ENCODE measurements at places on chromosomes 3 and 15.

DNA sequence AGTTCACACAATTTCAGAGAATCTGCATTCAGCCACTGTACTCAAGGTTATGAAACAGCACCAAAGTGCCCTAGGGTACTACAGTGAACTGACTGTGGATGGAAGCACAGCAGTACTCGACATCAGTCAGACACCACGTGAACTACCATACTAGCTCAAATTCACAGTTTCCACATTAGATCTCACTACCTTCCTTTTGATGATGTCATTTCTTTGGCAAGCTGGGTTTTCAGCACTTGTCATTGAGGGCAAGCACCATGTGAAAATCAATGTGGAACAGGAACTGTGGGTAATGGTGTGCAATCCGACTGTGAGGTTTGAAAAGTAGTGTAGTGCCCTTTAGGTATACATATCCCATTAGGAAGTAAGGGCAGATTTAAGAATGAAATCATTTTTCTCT lies 110.5 kb upstream of the BFSP2 start:
- no peak for DNase-seq

- no peak for DNase-seq
These were observed 6.0 kb downstream of the PLCL2 start for GRCh38 chr3:16890597-16891333.

- DNase-seq: no peak
These were observed 20.6 kb upstream of the PDE8A start for GRCh38 chr15:84961114-84961452.

DNA sequence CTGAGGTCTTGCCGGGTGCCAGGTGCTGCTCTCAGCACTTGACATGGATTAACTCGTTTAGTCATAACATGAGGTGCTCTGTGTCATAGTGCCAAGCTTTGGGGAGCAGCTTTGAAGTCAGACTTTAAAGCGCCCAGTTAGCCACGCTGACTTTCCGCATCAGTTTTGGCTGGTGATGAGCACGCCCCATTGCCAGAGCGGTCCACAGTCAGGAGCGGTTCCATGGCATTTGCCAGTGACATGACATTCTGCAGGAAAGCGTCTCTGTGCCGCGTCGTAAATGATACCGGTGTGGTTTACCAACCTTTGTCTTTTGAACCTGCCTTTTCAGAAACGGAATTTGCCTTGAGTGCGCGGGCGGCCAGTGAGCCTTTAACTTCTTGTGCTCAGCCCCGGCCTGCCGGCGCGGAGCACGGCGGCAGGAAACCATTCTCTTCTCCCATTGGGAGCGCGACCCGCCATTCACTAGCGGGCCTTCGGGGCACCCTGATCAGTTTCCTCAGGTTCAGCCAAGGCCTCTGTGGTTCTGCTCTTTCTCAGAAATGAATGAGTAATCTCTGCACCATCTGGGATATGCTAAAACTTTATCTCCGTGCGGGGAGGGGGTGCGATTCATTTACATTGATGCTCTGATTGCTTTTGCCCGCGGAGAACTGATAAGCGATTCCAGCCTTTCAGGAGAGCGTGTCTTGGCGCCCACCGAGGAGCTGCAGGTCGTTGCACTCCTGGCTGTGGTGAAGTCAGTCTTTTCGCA lies 1.7 kb upstream of the SLC2A2 start:
- DNase-seq: peak; percentile 1

GRCh38 chr3:135242285-135242684 lies 447.2 kb downstream of the EPHB1 start:
- DNase-seq: no peak

GRCh38 chr3:184259878-184260723 lies 1.3 kb downstream of the CAMK2N2 start:
- no peak for DNase-seq

GRCh38 chr3:100210772-100211135 lies 50.0 kb upstream of the TBC1D23 start:
- no peak for DNase-seq

- no peak for DNase-seq
These were observed 1.9 kb upstream of the PLA1A start for GRCh38 chr3:119595639-119596334.

DNA sequence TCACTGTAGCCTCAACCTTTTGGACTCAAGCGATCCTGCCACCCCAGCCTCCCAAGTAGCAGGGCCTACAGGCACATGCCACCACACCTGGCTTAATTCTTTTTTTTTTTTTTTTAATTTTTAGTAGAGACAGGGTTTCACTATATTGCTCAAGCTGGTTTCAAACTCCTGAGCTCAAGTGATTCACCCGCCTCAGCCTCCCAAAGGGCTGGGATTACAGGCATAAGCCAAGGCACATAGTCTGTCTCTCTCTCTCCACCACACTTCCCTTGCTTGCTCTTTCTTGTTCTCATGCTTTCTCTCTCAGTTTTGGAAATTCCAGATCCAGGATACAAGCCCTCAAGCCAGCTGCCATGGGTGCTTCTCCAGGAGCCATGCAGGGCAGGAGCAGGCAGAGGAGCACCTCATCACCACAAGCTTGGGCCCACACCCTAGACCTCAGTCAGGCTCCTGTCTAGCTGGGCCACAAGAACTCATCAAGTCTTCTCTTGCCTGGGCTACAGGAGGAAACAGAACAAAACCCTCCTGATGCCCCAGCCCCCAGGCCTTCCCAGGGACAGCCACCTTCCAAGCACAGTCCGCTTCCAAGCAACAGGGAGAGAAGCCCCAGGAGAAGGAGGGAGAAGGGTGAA lies 145.3 kb upstream of the LPP start:
- DNase-seq: no peak

DNA sequence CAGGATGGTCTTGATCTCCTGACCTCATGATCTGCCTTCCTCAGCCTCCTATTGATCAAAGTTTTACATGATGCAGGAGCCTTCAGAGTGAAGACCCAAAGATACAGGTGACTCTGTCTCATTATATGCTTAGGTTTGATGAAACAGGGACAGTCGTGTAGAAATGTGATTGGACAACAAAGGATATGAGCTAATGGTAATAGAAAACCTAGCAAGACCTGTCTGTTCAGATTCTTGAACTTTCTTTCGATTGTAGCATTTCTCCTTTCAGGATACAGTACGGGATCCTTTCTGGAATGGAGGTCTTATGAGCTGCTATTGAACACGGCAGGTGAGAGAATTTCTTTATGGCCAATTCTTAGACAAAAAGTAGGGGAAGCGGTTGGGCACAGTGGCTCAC lies at the start of gene ACKR2:
ACKR2 (plus strand) TSS at position 244 of the 400 bp plus-strand sequence. CDS start 55,058 bp downstream, outside the sequence.
- DNase-seq: no peak

DNA sequence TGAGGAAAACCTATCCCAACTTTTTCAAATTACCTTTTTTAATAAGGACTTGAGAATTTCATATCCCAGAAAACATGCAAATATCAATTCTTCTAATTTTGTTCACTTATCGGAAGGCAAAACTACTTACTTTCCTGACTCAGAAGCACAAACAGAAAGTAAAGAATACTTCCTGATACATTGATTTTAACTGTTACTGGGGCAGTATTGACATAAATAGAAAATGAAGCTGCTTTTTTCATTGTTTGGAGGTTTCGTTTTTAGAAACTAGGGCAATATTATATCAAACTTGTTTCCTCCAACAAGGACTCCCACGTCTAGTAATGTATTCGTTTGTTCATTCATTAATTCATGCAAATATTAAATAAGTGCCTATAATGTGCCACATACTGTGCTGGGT lies 19.1 kb downstream of the PAQR9 start:
- DNase-seq: no peak

- DNase-seq: no peak
These were observed 241.1 kb upstream of the TOPAZ1 start for GRCh38 chr3:44000586-44000985.

- DNase-seq: no peak
These were observed 17.1 kb upstream of the RFC4 start for GRCh38 chr3:186823386-186823785.

- DNase-seq: no peak
These were observed 19.5 kb downstream of the SLC7A14 start for GRCh38 chr3:170566413-170566812.

DNA sequence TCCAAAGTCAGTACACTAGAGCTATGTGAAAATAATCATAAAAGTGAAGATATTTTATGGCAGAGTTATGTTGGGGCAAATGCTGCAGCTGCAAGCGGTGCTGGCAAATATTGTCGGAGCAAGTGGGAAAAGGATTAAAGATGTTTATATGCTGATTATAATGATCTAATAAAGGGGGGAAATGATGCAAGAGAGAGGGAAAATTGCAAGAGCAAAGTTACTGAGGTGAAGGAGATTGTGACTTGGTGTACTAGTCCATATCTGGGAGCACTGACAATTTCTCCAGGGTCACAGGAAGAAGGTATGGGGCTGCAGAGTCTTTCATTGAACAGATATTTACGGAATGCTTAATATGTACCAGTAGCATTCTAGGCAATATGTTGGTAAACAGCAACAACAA lies 45.8 kb downstream of the OPA1 start:
- no peak for DNase-seq

DNA sequence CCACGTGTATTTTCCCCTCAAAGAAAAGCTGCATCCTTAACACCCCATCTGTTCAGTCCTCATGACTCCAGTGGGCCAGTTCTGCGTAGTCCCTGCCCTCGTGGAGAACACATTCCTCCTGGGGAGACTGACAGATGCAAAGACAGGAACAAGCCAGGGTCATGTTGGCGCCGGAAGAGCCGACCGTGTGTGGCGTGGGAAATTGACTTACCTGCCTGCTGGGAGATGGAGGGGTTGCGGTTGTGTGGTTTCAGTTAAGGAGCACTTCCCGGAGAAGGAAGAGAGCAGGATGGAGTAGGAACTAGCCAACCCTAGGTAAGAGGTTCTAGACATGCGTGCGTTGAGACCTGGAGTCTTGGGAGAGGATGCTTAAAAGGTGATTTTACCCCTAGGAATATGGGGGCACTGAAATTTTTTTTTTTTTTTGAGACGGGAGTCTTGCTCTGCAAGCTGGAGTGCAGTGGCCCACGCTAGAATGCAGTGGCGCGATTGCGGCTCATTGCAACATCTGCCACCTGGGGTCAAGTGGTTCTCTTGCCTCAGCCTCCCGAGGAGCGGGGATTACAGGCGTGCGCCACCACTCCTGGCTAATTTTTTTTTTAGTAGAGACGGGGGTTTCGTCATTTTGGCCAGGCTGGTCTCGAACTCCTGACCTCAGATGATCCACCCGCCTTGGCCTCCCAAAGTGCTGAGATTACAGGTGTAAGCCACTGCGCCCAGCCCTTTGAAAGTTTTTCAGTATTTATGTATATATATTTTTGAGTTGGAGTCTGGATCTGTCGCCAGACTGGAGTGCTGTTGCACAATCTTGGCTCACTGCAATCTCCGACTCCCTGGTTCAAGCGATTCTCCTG lies 1.4 kb downstream of the VHL start:
- DNase-seq: no peak

DNA sequence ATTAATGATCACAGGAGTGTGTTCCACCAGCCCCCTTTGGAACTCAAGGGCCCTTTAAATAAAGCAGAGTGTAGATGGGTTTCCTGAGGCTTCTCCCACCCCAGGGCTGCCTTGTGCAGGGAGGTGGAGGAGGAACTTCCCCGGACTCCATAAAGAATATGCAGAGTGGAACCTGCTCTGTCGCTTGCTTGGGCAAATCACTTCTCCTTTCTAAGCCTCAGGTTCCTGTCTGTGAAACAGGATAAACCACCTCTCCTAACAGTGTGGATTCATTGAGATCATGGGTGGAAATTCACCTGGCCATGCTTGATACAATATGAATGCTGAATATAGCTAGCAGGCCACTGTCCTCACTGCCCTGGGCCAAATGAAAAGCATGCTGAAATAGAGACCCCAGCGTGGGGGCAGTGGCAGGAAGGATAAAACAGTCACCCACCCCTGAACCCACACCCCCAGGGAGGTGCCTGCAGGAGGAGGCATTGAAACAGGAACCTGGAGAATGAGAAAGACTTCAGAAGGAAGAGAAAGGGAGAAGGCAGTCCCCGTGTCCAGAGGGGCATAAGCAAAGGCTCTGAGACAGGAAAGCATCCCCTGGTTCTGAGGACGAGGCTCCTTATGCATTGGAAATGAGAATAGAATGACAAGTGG lies 41.1 kb upstream of the CHRNB4 start:
- DNase-seq: no peak

- no peak for DNase-seq
These were observed 400.2 kb downstream of the GABRB3 start for GRCh38 chr15:26372706-26373105.

DNA sequence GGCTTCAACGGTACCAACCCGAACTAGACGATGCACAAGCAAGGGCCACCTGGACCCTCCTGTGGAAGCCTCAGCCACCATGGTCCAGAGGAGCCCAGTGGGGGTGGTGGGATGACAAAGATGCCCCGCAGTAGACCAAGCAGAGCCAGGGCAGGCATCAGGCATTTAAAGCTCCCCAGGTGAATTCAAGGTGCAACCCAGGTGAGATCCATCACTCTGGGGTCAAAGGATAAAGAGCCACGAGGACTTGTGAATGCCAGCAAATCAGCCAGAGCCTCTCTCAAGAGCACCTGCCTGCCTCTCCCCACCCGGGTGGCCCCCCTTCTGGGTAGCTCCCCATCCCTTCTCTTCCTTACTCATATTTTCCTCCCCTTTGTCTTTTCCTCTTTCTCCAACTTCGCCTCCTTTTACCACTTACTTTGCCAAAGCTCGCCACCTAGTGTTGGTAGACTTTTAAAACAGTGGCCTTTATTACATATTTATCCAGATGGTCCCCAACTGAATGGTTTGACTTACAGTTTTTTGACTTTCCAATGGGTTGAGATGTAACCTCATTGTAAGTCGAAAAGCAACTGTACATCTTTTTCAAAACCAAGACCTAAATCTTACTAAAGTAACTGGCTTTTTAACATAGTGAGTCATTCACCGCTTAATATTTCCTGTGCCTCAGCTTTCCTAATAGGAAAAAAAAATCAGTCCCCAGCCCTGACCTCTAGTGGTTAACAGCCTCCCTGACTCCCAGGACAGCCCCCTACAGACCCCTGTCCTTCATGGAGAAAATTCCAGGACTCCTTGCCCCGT lies 18.8 kb downstream of the PLA2G4F start:
- peak; percentile 46 for DNase-seq

- DNase-seq: no peak
These were observed 77.2 kb upstream of the ACKR4 start for GRCh38 chr3:132519914-132520313.

- peak; percentile 33 for DNase-seq
These were observed at the start of gene GLDN for GRCh38 chr15:51341366-51342226. TSS of gene GLDN (plus strand) at chr15:51341655. CDS start at chr15:51341685, 30 bp downstream.

- DNase-seq: no peak
These were observed 41.6 kb upstream of the MRPS22 start for GRCh38 chr3:139302084-139302800.

DNA sequence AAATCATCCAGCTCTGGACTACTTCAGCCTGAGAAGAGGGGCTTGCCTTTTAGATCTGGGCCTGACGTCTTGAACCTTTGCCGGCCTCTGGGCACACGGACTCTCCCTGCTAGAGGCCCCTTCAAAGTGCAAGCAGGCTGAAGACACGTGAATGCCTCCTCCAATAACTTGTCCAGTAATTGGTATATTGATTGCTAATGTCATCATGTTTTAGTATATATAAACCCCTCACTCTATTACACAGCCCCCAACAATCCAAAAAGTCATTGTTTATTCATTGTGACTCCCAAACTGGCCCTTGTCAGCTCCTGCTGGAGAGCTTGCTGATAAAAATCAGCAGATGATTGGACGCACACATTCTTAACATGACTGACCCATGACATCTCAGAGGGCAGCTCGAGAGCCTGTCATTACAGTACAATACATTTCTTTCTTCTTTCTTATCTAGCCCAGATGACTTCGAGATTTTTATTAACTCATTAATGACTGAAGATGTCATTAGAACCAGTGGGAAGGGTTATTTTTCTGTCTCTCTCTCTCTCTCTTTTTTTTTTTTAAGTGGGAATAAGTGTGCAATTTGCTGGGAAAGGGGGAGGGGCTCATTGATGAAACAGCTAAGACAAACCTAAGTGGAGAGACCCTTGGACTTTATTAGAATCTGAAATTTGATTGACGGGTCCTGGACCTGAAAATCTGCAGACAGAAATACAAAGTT lies 65.5 kb upstream of the NR2F2 start:
- DNase-seq: no peak
